ENCODE measurements at places on chromosomes 5 and 9.

DNA sequence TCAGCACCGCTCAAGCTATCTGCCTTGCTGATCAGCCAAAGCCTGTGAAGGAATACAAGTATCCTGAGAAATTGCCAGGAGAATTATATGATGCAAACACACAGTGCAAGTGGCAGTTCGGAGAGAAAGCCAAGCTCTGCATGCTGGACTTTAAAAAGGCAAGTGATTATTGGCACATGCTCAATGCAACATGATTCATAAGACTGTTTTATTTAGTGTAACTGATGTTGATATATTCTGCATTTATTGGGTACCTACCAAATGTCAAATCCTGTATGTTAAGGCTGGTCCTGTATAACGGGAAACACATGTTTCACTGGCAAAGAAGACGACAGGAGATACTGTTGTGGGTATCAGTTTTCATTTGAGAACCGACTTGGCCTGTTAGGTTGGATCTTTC lies 69.0 kb downstream of the ADAMTS16 start:
- no peak for DNase-seq

GRCh38 chr5:117859176-117859575 lies 1129.2 kb downstream of the DTWD2 start:
- no peak for DNase-seq

- DNase-seq: peak; percentile 27
Observed at GRCh38 chr5:616484-617039, 4.4 kb downstream of the CEP72 start.

GRCh38 chr5:159887050-159887449 lies 29.2 kb upstream of the ADRA1B start:
- no peak for DNase-seq

Measured in A549 (cell line).